ENCODE measurements at places on chromosomes 3 and 15.

DNA sequence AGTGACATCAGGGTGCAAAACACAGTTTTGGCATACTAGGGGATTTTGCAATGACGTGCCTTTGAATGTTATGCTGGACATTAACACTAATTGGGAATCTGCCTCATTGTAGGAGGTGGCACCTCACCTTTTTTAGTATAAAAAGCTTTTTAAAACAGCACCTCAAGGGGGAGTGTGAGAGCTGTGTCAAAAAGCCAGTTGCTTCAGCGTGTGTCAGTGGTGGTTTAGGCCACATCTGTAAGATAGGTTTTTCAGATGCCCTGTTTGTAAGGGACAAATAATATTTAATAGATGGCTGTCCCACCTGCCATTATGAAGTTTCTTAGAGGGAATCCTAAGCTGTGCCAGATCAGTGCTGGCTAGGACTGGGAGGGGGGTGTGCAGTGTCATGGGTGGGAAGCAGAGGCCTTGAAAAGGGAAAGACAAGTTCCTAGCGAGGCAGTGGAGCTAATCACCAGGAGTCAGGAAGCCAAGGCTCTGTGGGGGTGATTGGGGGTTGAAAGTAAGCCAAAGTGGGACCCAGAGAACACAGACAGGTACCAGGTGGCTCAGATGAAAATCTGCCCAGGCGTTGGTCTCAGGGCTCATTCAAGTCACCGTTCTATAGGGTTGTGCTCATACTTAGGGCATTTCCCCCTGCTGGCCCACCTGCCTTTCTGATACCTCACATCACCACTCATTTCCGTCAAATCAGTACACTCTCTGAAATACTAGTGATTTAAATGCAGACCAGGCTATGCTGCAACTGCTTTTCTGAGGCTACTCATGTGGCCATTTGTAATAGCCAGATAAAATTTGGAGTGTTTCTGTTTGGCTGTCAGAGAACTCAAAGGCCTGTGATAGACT is 120.5 kb downstream of the BBX start:
- no peak for DNase-seq

DNA sequence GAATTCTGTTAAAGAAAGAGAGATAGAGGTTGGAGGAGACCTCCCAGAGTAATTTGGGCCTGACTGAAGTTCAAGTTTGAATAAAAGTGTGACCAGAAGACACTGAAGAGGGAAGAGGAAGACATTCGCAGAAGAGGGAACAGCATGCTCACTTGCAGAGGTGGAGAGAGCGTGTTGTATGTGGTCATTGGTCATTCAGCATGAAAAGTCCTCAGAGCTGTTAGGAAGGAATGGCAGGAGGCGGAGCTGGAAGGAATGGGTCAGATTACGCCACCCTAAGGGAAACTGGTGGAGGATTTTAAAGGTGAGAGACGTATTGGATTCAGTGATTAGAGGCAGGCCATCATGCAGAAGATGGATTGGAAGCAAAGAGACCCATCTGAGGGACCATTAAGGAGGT is 41.6 kb downstream of the IQCH start:
- no peak for DNase-seq

GRCh38 chr3:42846685-42847522 is 28.8 kb downstream of the CYP8B1 start:
- DNase-seq = no peak

DNA sequence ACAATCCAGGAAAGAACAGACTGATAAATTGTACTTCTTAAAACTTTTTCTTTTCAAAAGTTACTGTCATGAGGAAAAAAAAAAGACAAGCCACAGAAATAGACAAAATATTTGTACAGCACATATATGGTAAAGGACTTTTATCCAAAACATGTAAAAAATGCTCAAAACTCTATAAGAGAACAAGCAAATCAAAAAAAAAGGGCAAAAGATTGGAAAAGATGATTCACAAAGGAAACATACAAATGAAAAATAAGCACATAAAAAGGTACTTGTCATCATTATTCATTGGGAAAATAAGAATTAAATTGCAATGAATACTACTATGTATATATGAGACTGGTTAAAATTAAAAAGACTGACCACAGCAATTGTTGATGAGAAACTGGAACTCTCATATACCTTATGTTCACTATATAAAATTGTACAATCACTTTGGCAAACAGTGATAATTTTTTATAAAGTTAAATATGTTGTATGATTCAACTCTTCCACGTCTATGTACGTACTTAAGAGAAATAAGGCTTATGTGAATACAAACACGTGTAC is 39.7 kb downstream of the DIPK2A start:
- DNase-seq = no peak

GRCh38 chr15:70101459-70102113 is 3.9 kb upstream of the TLE3 start:
- no peak for DNase-seq

GRCh38 chr3:182902236-182902635 is 78.1 kb downstream of the DCUN1D1 start:
- DNase-seq = no peak

- no peak for DNase-seq
Measured at GRCh38 chr15:92395098-92395635, 1.5 kb downstream of the ST8SIA2 start.

GRCh38 chr3:100155128-100155527 is 40.8 kb upstream of the FILIP1L start:
- DNase-seq = no peak

DNA sequence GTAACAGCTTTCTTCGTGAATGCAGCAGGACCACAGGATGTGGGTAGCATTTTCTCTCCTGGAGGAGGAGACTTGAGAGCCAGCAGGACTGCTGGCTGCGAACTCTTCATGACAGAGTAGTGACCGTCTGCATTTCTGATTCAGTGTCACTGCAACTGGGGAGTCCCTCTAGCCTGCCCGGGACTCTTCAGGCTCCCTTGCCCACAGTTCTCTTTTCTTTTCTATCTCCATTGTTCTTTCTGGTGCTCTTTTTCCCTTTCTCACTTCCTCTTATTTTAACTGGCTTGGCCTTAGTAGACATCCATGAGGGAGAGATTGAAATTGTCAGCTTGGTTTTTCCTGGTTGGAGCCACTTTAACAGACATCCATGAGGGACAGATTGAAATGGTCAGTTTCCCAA is 49.9 kb upstream of the P2RY1 start:
- no peak for DNase-seq

DNA sequence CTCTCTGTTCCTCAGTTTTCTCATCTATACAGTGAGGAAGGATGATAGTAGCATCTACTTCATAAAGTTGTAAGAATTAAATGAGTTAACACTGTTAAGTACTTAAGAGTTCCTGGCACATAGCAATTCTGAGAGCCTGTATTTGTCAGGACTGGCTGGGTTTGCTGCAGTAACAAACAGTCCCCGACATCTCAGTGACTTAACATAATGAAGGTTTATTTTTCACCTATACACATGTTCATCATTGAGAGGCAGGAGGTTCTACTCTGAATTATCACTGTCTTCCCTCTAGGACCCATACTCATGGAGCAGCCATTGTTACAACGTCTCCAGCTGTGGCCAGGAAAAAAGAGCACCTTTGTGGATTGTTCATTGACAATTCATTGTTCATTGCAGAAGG is 190.6 kb upstream of the PROK2 start:
- DNase-seq = no peak

DNA sequence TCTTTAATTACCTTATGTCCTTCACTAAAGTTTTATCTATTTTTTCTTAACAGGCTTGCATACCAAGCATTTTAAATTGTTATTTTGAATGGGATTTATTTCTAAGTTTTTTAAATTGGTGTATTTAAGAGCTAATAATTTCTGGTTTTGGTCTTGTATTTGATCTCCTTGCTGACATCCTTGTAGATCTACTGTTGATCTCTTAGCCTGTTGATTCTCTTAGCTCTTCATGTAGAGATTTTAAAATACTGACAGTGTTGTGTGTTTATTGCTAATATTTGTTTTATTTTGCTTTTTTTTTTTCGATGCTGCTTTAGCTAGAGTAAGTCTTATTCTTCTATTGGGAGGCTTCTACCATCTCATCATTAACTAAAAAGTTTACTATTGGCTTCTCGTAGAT is 65.5 kb downstream of the PLCL2 start:
- DNase-seq = no peak

GRCh38 chr15:74817370-74817737 is 4.7 kb downstream of the LMAN1L start:
- no peak for DNase-seq

- DNase-seq = no peak
Measured at GRCh38 chr3:100325827-100326226, 8.7 kb upstream of the NIT2 start.
